ENCODE measurements at places on chromosomes 2 and 18. TPM values are rescaled to one million over a fixed set of nuclear protein-coding genes. Genes with fewer than 3 reads are reported as not detected.

The SDC1 gene
- total RNA-seq, result 13.3 TPM

- no peak overlapping the region for H3K27ac ChIP-seq
- peaks cover 17% of the 10 kb centered on the region for H3K36me3 ChIP-seq
- no peaks in the 10 kb centered on the region for H3K4me1 ChIP-seq
- DNase-seq, result no peak
- no peak overlapping the region for H3K4me3 ChIP-seq
These were observed 118.6 kb downstream of the DYSF start for GRCh38 chr2:71571945-71572344.

DNA sequence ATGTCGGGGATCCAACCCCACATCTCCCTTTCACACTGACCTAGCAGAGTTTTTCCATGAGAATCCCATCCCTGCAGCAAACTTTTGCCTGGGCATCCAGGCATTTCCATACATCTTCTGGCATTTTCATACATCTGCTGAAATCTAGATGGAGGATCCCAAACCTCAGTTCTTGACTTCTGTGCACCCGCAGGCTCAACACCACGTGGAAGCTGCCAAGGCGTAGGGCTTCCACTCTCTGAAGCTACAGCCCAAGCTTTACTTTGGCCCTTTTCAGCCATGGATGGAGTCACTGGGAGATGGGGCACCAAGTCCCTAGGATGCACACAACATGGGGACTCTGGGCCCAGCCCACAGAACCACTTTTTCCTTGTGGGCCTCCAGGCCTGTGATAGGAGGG lies 32.2 kb upstream of the TEX51 start:
- H3K4me1 ChIP-seq, result no peaks in the 10 kb centered on the region
- H3K27ac ChIP-seq, result no peak overlapping the region
- H3K36me3 ChIP-seq, result no peaks in the 10 kb centered on the region
- DNase-seq, result no peak
- H3K4me3 ChIP-seq, result no peak overlapping the region

DNA sequence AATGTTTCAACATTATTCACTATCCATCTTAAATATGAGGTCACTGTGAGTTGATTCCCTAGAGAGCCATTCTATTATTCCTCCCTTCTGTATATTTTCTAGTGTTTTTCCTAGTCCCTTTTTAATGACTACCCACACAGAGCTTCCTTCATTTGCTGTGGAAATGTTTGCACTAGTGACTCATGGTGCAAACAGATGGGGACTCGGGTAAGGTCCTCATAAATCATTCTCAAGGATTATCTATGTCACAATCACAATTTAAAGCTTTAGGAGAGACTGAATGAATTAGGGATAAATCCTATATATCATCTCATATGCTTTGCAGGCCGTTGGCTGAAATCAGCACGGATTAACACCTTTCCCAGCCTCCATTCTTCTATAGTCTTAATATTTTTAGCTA lies 159.6 kb downstream of the DCC start:
- no peak for DNase-seq
- no peaks in the 10 kb centered on the region for H3K4me1 ChIP-seq
- no peak overlapping the region for H3K27ac ChIP-seq
- H3K36me3 ChIP-seq, result no peaks in the 10 kb centered on the region
- H3K27me3 ChIP-seq, result no peaks in the 10 kb centered on the region

- no peaks in the 10 kb centered on the region for H3K27me3 ChIP-seq
- H3K36me3 ChIP-seq, result no peaks in the 10 kb centered on the region
- no peaks in the 10 kb centered on the region for H3K4me1 ChIP-seq
- DNase-seq, result no peak
These were observed 46.0 kb upstream of the SERTAD2 start for GRCh38 chr2:64699712-64700111.

The RAB6C gene
- not detected for total RNA-seq

The RUFY4 gene
- not detected for total RNA-seq

DNA sequence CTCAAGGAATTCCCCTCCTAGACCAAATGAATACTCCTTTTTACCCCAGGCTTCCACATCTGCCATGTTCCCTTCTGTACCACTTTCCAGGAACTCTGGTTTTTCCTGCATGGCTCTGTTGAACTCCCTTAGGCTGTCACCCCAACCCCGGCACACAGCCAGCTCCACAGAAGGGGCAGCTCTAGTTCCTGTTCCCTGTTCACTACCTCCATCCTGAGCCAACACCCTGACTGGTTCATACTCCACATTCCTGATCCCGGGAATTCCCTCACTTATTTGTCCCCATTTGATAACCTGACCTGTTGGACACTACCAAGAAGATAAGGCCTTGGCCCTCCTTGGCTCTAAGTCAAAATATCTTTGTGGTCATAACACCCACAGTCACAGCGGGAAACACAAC lies 280.9 kb upstream of the RAB6C start:
- H3K4me3 ChIP-seq, result no peak overlapping the region
- no peak overlapping the region for H3K27ac ChIP-seq
- no peaks in the 10 kb centered on the region for H3K4me1 ChIP-seq
- DNase-seq, result no peak
- H3K36me3 ChIP-seq, result no peaks in the 10 kb centered on the region
- H3K27me3 ChIP-seq, result no peaks in the 10 kb centered on the region

DNA sequence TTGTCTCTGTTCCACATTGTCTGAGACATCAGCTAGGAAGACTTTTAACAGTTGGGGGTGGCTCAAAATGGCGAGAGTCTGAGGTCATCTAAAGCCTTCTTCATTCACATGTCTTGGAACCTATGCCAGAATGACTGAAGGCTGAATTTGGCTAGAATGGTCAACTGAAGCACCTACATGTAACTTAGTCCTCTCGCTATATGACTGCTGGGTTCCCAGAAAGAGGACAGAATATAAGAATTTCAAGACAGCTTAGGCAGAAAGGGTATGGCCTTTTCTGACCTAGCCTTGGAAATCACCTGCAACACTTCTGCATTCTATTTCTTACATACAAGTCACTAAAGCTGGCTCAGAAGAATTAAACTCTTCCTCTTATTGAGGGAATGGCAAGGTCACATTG lies 75.6 kb upstream of the OTX1 start:
- H3K27me3 ChIP-seq, result no peaks in the 10 kb centered on the region
- no peak for DNase-seq
- no peaks in the 10 kb centered on the region for H3K36me3 ChIP-seq
- H3K4me1 ChIP-seq, result no peaks in the 10 kb centered on the region

DNA sequence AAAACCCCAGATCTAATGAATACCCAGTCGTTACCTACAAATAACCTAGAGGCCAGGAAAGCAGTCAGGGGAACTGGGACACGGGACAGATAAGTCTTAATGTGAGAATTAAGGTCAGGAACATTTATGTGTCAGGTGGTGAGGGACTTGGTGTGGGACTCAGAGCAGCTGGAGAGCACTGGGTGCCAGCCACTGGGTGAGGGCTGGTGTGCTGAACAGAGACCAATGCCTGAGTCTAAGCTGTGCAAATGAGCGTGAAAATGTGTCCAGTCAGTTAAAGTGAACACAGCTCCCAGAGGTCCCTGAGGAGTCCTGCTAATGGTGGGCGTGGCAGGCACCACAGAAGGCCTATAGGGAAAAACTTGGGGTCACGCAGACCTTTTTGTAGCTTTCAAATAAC lies 225.9 kb downstream of the C1D start:
- H3K4me3 ChIP-seq, result no peak overlapping the region
- H3K36me3 ChIP-seq, result no peaks in the 10 kb centered on the region
- H3K27ac ChIP-seq, result no peak overlapping the region
- H3K27me3 ChIP-seq, result no peaks in the 10 kb centered on the region
- DNase-seq, result no peak

GRCh38 chr18:3485153-3486149 lies 35.5 kb downstream of the TGIF1 start:
- no peaks in the 10 kb centered on the region for H3K36me3 ChIP-seq
- no peak overlapping the region for H3K27ac ChIP-seq
- no peaks in the 10 kb centered on the region for H3K27me3 ChIP-seq
- H3K4me1 ChIP-seq, result no peaks in the 10 kb centered on the region
- no peak for DNase-seq
- H3K4me3 ChIP-seq, result no peak overlapping the region
